ENCODE measurements at places on chromosomes 13 and 19.
A peak's percentile ranks its signal among the peaks of the same experiment; 100 is the strongest.

- peak; percentile 35 for DNase-seq
These were observed 16.2 kb downstream of the UNC13A start for GRCh38 chr19:17671906-17672305.

DNA sequence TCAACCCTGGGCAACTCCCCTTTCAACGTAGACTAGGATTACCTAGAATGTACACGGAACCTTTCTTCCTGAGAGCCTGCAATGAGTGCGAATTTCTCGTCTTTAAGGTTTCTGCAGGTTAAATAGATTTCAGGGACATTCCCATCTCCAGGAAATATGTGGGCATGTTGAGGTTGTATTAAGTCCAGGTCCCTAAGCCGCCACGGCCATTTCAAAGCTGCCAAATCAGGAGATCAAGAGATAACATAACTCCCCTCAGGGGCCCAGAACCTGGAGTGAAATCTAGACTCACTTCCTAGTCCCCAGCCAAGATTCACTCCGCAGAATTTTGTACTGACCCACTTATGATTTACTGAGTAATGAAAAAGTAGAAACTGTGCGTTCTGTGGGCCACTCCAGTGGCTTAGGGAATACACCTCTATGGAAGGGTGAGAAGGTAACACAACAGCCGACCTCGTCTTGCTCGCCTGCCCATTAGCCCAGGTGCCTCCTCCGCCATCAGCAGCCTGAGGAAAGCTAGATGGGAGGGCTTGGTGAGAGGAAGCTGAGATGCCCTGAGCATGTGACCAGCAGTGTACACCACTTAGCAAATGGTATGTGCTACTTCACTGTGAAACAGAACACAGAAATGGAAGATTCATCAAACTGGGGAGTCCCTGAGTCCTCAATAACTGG is 98.5 kb upstream of the SOX1 start:
- DNase-seq, result no peak

DNA sequence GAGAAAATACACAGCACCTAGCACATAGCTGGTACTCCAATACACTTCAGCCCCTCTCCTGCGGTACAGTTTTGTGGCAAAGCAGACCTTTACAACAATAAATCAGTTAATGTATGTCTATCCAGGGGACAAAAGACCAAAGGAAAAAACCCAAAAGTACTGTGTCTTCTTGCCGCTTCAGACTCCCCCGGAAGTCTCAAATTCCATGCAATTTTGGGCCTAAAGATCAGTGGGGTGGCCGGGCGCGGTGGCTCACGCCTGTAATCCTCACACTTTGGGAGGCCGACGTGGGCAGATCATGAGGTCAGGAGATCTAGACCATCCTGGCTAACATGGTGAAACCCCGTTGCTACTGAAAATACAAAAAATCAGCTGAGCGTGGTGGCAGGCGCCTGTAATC is 16.2 kb downstream of the CARS2 start:
- DNase-seq, result no peak

- no peak for DNase-seq
These were observed 54.4 kb downstream of the MLLT1 start for GRCh38 chr19:6225232-6225865.

DNA sequence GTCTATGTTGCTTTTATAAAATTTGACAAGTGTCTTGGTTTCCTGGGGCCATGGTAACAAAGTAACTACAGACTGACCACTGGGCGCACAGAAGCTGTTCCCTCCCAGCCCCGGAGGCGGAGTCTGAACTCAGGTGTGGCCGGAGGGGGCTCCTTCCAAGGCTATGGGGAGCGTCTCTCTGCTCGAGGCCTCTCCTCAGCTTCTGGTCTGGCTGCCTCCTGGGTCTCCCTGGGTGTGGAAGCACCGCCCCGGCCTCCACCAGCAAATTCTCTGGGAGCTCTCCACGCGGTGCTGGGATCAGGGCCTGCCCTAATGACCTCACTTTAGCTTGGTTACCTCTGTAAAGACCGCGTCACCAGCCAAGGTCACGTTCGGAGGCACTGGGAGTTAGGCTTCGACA is 45.7 kb upstream of the F7 start:
- DNase-seq, result no peak

DNA sequence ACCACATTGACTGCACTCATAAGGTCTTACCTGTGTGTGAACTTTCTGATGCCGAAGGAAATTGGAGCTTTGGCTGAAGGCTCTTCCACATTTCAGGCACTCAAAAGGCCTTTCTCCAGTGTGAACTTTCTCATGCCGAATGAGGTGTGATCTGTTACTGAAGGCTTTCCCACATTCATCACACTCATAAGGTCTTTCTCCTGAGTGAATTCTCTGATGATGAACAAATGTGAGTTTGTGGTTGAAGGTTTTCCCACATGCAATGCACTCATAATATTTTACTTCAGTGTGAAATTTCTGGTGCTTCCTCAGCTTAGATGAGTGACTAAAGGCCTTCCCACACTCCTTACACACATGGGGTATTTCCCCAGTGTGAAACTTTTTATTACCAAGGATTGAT is 5.7 kb downstream of the ZNF132 start:
- DNase-seq, result no peak

DNA sequence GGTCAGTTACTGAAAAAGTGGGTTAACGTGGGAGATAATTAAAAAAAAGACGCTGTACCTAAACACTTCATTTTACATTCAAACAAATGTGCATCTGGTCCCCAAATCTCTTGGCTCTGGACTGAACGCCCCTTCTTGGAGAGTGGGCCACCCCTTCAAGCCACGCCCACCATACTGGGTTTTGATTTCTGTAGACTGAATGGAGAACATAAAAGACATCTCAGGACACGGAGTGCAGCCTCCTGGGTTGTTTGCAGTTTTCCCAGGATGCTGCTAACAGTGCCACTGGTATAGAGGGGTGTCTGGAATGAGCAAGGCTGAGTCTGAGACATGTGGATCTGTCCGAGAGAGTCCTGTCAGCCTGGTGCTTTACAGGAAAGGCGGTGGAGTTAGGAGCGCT is 10.6 kb downstream of the TFDP1 start:
- no peak for DNase-seq

DNA sequence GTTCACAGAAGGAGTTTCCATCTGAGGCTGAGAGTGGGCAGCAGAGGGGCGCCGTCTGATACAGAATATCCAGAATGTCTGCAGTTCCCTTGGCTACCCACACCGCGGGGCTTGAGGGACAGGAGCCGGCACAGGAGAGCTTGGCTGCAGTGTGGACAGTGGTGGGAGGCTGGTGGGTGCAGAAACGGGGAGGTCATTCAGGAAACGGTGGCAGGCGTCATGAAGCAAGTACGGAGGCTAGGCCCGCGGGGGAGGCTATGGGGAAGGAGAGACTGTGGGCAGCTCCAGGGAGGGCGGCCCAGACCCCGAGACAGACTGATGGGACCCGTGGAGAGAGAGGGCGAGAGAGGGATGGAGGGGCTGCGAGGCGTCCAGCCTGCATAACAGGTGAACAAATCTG is 55.2 kb upstream of the UQCRFS1 start:
- no peak for DNase-seq

GRCh38 chr19:35565016-35565856 is 1.8 kb upstream of the ATP4A start:
- no peak for DNase-seq

GRCh38 chr19:35266520-35267352 is 2.0 kb upstream of the USF2 start:
- DNase-seq, result no peak

DNA sequence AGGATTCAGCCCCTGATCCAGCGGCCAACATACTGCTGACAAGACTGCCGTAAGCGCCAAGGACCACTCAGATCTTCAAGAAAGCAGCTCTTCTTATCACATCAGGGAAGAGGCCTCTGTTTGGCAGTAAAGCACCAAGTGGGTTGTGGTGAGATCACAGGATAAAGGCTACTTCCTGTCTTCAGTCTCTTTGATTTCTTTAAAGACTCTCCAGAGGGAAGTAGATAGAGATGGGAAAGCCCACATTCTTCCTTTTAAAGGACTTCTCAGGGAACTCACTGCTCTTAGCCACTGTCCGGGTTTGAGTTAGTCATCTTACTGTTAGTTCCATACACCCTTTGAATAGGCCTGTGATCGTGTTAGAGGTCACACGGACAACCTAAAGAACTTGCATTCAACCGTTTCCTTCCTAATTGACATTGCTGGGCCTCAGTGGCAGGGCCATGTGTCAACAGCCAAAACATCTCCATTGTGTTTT is 47.2 kb upstream of the POMP start:
- no peak for DNase-seq

- no peak for DNase-seq
These were observed 254.9 kb upstream of the PCDH20 start for GRCh38 chr13:61670384-61671161.

DNA sequence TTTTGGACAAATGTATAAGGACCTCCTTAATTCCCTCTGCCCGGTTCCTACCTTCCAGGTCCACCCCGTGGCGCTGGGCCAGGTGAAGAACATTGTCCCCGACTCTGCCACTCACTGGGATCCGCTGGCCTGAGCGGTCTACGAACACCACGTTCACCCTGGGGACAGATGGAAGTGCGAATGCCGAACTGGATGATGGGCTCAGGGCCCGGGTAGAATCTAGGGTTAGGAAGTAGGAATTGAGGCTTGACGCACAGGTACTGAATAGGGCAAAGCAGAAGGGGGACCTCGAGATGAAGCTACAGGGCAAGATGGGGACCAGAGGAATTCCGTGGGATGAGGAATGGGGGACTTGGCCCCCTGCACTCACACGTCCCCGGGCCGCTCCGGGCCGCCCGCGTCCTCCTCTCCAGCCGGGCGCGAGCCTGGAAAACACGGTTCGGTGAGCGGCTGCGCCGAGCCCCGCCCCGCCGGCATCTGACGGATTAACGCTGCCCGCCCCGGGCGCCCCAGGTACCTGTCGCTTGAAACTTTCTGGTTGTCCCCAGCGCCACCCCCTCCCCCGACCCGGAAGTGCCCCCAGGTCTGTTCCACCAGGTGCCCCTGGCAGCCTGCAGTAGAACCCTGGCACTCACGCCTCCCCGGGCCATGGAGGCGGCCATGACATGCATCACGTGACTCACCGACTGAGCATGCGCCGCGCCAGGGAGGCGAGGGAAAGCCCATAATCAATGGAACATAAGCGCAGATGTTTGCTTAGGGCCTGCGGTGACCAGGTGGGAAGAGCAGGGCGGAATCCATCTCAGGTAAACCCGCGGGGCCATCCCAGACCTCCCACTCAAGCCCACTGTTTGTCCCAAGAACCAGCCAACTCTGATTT is at the start of gene FDX2:
Gene FDX2, minus strand, starts transcription at position 681 of the 880 bp plus-strand sequence. Its CDS starts 19 bp downstream, at position 662.
- DNase-seq, result peak; percentile 90

DNA sequence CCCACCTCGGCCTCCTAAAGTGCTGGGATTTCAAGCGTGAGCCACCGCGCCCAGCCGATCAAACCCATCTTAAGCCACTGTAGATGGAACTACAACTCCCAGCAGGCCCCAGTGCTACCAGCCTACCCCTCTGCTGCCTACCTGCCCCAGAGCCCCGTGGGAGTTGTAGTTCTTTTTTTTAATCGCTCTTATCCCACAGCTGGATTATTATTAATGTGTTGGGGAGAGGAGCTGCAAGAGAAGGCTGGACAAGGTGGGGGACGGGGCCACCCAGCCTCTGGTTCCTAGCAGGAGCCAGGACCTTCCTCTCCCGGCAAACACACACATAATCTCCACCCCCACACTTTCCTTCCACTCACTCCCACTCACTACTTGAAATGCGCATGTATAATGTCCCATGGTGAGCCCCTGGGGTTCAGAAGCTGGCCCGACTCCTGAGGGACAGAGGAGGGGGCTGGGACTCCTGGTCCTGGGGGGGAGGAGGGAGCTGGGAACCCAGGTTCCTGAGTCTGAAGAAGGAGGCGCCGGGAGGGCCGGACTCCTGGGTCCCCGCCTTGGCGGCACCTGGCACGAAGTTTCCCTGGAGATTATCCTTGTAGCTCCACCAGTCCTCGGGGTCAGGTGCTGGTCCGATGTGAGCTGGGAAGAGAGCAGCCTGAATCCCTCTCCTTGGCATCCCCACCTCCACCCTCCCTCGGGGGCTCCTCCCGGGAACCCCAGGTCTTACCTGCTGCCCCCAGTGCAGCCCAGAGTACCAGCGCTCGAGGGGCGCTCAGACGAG is 958 bp downstream of the CA11 start:
- peak; percentile 80 for DNase-seq

- DNase-seq, result peak; percentile 20
These were observed 20.5 kb upstream of the CACNG8 start for GRCh38 chr19:53942001-53942786.
